ENCODE measurements at places on chromosomes 11 and 22.
A peak's percentile ranks its signal among the peaks of the same experiment; 100 is the strongest.

DNA sequence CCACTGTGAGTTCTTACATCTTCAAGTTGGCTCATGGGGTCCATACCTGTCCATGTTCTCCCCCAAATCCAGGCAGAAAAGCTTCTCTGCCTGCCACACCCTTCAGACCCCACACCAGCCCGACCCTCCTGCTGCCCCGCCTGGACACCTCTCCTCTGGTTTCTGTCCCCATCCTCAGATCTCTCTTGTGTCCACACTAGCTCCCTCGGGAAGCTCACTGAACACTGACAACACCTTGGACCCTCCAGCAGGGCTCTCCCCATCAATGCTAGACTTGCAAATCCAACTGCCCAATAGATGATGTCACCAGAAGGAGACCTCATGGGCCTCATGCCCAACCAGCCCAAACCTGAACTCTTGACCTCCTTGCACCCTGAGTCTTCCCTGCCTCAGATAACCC, 2.9 kb downstream of the SCARF2 start:
- no peak for DNase-seq

DNA sequence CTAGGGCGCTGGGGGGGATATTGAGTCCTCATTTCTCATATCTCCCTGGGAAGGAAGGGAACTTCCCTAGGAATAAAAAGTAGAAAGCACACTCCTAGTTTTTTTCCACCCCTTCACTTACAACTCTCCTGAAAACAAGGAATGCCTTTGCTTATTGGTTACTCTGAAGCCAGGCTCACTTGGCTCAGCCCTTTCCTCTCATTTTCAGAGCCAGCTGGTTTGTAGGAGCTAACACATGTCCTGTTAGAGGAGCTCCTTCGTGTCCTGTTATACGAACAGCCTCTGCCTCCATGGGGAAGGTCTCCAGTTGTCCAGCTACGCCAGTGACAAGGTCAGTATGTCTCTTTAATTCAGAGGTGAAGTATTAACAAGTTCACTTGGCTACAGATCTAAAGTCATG, 17.6 kb downstream of the ALKBH8 start:
- DNase-seq: no peak

DNA sequence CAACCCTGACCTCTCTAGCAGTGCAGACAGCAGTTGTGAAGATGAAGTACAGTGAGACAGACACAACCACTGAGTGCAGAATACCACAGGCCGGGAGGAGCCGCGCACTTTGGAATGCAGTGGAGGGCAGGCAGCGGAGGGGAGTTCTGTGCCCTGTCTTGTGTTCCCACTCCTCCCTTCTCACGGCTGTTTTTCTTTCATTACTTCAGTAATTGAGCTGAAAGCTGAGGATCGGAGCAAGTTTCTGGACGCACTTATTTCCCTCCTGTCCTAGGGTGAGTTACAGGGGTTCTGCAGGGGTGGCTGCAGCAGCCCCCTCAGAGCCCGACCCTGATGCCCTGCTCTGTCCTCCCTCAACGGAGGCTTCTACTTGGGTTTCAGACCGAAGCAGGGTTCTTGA, 5.6 kb downstream of the CLDN5 start:
- no peak for DNase-seq

DNA sequence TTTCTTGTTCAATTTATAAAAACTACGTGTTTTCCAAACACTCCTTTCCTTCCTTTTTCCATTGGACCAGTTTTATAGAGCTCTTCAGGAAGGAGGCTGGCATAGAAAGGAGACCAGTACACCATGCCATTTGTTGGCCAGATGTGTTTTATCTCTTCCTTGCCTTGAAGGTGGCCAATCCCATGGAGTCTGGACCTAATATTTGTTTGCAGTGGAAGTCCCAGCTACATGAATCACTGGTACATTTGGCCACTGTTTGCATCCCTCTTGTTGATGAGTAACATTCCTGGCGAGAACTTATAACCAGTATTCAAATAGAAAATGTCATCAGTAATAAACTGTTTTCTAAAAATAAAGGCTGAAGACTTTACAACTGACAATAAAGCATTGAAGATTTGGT, 110.2 kb downstream of the ANO3 start:
- no peak for DNase-seq

GRCh38 chr11:101574886-101575285, 8.9 kb downstream of the TRPC6 start:
- no peak for DNase-seq

GRCh38 chr11:99240192-99241030, 219.7 kb downstream of the CNTN5 start:
- DNase-seq: no peak

- peak; percentile 45 for DNase-seq
These were observed 81.9 kb downstream of the UVRAG start for GRCh38 chr11:75896843-75897419.

- DNase-seq: no peak
These were observed 263 bp downstream of the EHD1 start for GRCh38 chr11:64878223-64878493.

DNA sequence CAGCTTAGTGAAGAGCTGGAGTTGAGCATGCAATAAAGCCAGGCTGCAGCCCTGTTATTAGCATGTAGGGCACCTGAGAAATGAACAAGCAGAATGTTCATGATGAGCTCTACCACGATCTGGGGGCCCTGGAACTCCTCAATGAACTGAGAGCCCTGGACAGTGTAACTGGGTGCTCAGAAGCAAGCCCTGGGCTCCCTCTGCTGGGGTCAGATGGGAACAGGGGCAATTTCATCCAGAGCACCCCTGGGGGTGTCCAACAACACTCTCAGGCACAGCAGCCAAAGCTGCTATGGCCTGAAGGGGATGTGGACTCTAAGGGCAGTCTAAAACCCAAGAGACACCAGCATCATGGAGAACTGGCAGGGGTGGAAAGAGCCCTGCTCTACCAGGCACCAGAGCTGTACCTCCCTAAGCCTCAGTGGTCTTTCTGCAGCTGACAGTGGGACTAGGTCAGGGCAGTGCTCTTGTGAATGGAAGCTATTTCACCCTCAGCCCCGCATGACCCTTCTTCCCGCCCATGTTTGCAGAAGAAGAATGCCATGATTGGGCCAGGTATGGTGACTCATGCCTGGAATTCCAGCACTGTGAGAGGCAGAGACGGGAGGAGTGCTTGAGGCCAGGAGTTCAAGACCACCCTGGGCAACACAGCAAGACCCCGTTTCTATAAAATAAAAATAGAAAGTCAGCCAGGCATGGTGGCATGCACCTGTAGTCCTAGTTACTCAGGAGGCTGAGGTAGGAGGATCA, 28.9 kb downstream of the THOC5 start:
- peak; percentile 58 for DNase-seq
